Right ventricle myocardium superior (tissue), 1 donor: ENCODE measurements at places on chromosomes 2 and 18. TPM values are rescaled to one million over a fixed set of nuclear protein-coding genes. Genes with fewer than 3 reads are reported as not detected.

Gene SLC23A3
- total RNA-seq, result 1.4 TPM

Gene SERPINE2
- total RNA-seq, result 6.0 TPM

Gene SEPTIN10
- 49.3 TPM for total RNA-seq

DNA sequence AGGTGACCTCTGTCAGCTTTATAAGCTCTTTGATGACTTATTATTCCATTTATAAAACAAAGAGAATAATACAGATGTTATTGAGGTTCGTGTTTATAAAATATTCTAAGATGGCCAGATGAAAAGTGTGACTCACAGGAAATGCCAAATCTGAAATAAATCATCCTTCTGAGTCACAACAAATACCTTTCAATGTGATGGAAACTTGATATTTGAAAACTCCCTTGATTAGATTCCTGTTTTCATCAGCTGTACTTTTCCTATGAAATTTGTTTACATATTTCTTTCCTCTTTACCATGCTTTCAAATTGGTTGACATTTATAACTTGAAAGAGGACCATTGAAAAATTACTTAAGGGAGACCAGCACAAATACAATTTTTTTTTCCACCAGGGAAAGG is 30.6 kb upstream of the PPP1R1C start:
- no peak for DNase-seq

- DNase-seq, result no peak
These were observed 895.4 kb upstream of the ACVR2A start for GRCh38 chr2:146949400-146949799.

- no peak for DNase-seq
These were observed 16.6 kb downstream of the SOWAHC start for GRCh38 chr2:109630441-109631430.
